Activated CD4-positive, alpha-beta T cell treated with anti-CD3 and anti-CD28 coated beads for 36 hours (primary cell): ENCODE measurements at places on chromosomes 5 and 9.

- DNase-seq: no peak
Measured at GRCh38 chr5:43461066-43461465, 22.6 kb downstream of the TMEM267 start.

GRCh38 chr5:88883836-88884607, 1.0 kb upstream of the MEF2C start:
- peak; percentile 38 for DNase-seq

GRCh38 chr9:112127281-112127680, 47.8 kb downstream of the SUSD1 start:
- no peak for DNase-seq

DNA sequence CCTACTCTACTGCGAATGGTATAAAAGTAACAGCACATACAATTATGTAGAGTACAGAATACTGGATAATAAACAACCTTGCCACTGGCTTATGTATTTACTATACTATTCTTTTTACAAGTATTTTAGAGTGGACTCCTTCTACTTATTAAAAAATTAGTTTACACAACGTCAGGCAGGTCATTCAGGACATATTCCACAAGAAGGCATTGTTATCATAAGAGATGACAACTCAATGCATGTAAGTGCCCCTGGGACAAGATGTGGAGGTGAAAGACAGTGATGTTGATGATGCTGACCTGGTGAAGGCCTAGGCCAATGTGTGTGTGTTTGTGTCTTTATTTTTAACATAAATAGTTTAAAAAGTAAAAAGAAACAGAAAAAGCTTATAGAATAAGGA, 421.7 kb downstream of the CDH12 start:
- no peak for DNase-seq

- DNase-seq: no peak
Measured at GRCh38 chr9:137383784-137384756, 38.9 kb downstream of the EXD3 start.

- DNase-seq: peak; percentile 56
Measured at GRCh38 chr5:95081500-95081960, 203.4 kb downstream of the MCTP1 start.

- no peak for DNase-seq
Measured at GRCh38 chr9:76690246-76690972, 73.8 kb upstream of the PCA3 start.

DNA sequence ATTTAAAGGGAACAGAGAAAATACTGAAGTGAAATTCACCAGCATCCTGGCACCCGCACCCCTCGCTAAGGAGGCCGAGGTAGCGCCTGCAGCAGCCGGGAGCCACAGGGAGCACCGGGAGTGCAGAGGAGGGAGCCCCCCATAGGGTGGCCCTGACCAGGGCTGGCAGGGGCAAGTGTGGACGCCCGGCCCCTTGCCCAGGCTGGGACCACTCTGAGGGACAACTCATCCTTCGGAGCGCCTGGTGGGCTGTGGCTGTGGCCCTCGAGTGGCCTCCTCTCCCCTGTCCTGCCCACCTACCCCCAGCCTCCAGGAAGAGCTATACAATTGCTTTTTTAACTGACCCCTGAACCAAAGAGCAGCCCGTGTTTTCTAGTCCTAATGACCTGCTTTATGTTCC, 47.0 kb downstream of the PLEKHG4B start:
- no peak for DNase-seq

- DNase-seq: no peak
Measured at GRCh38 chr5:36444582-36445418, 143.1 kb upstream of the RANBP3L start.
